ENCODE measurements at places on chromosomes 11 and 22. TPM values are rescaled to one million over a fixed set of nuclear protein-coding genes. Genes with fewer than 3 reads are reported as not detected.

GRCh38 chr11:65366340-65366773 is 11.8 kb downstream of the TIGD3 start:
- DNase-seq, result no peak

- no peak for DNase-seq
Observed at GRCh38 chr11:61532134-61533038, 23.8 kb downstream of the LRRC10B start.

DNA sequence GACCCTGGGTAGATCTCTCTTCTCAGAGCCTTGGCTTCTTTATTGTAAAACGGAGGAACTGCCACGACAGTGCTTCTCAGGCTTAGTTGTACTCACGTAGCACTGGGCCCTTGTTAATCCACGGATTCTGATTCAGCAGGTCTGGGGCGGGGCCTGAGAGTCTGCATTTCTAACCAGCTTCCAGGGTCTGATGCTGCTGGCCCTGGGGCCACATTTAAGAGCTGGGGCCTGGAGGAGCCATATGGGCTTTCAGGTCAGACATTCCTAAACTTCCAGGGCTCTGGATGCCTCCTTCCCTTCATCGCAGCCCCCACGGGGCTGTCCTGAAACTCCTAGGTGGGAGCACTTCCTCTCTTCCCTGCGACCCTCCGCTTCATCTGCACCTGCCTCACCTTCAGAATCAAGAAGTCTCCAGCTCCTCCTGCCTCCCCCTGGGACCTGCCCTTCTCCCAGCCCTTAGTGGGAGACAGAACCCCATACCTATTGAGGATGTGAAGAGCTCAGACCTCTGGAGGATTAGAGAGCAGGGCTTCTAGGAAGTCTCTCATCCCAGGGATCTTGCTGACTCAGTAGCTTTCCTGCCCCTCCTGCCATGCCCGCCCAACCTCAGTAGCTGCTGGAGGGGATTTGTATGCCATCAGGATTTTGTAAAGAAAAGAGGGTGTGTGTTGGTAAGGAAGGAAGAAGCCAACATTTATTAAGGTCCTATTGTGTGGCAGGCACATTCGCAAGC is 92.5 kb downstream of the LRRC32 start:
- no peak for DNase-seq

- no peak for DNase-seq
Observed at GRCh38 chr11:21785351-21785750, 407.5 kb upstream of the ANO5 start.

- DNase-seq, result no peak
Observed at GRCh38 chr11:46247659-46248058, 29.8 kb upstream of the CREB3L1 start.

DNA sequence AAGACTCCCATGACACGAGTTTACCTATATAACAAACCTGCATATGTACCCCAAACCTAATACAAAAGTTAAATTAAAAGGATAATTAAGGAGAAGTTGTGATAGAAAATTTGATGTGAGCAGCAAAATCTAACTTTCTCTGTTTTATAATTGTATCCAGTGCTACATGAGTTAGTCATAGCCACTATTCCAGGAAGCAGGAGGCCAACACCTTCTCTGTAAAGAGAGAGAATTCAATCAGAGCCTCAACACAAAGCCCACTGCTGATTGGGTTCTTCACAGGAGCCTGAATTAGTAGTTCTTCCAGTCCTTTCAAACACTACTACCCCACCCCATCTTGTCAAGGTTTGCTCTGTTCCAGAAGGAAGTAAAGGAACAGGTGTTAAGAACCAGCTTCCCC is 84.2 kb downstream of the BLID start:
- DNase-seq, result no peak

DNA sequence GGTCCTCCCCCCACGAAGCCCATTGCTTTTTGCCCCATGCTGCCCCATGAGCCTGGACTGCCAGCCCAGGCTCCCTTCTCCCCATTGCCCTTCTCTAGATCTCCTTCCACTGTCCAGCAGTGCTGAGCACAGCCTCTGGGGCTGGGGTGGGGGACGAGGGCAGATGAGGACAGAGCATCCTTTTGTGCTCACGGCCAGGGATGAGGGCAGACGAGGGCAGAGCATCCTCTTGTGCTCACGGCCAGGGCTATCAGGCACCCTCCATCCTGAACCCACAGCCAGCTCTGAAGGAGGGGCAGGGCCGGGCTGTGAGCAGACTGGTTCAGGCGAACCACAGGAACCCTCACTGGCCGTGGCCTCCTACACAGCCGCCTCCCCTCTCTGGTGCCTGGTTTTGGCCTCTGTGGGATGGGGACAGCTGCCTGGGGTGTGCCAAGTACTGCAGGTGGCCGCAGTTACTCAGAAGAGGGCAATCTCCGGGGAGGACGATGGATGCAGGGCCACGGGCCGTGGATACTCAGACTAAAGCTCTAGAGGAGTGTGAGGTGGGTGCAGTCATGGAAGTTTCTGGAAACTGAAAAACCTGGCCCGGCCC is 1258.8 kb downstream of the BRD1 start:
- no peak for DNase-seq

DNA sequence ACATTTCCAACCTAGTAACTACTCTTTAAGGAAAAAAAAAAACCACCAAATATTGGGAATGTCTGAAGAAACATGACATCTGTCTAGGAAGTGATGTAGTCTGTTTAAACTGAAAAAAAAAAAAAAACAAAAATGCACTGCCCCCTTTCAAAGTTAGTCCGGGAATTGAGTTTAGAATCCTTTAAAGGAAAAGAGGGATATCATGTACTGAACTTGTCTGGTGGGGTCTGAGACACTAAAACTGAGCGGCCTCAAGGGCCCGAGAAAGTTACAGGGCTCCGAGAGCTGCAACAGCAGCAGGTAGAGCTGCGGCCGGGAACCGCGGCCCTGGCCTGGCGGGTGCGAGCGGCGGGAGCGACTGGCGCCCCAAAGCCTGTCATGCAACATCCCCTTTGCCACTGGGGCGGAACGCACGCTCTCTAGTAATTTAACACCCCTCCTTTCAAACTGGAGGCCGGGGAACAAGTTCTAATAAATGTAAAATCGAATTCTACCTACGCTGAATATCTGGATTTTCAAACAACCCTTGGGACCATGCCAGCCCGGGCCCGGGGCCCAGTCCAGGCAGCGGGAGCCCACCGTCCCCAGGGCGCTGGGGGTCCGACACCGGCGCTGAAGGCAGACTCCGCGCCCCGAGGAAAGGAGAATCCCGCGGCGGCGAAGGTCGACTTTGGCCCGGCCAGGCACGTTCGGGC is 736 bp downstream of the RDX start:
- peak; percentile 76 for DNase-seq

DNA sequence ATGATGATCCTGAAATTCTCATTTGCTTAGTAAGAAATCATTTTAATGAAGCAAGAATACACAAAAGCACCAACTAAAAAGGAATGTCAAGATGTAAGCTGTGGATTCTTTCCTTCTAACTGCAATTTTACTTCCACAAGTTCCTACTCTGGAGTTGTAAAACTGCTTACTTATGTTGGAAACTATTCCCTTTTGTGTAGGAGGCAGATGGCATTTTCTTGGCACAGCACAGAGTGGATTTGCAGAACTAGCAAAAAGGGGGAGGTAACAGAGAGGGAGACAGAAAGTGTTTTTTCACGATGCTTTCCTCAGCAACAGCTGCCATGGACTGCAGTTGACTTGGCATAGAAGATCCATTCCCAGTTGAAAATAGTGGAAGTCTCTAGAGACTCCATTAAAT is 1112.0 kb upstream of the RAG2 start:
- no peak for DNase-seq

DNA sequence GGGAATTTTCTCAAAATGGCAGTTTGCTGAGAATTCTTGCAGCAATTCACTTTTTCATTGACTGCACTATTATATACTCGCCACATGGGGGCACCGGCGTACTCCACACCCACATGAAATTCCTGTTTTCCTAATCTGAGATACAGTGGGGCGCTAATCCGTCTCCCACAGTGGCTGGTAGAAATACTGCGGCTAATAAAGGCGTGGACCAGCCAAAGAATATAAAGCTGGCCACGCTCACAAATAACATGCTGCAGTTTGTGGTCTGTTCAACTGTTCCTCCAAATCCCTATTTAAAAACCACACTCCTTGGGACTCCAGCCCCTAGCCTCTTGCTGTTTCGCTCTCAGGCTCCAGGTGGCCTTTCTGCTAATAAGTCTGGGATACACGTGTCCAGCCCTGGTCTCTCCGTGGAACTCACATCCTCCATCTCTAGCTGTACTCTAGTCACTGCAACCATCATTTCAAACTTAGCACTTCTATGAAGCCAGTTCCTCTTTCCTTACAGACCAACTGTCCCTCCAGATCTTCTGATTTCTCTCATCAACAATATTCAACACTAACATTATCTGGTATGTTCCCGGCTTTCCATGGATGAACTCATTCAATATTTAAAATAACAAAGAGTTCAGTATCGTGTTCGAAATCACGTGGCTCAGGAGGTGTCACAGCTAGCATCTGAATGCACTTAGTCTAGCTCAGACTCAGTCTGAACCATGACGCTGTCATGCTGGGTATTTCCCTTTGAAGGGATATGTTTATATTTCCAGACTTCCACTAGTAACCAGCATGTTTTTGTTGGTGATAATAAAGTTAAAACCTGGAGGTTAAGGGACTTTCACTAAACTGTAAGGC is 22.0 kb downstream of the TBRG1 start:
- DNase-seq, result no peak

- DNase-seq, result no peak
Observed at GRCh38 chr11:128399251-128400121, 187.9 kb downstream of the ETS1 start.

GRCh38 chr22:30627471-30627870 is 8.1 kb upstream of the SLC35E4 start:
- no peak for DNase-seq

- no peak for DNase-seq
Observed at GRCh38 chr11:64092111-64092760, 56.5 kb downstream of the FLRT1 start.

- DNase-seq, result no peak
Observed at GRCh38 chr11:95570845-95571244, 218.7 kb downstream of the FAM76B start.

DNA sequence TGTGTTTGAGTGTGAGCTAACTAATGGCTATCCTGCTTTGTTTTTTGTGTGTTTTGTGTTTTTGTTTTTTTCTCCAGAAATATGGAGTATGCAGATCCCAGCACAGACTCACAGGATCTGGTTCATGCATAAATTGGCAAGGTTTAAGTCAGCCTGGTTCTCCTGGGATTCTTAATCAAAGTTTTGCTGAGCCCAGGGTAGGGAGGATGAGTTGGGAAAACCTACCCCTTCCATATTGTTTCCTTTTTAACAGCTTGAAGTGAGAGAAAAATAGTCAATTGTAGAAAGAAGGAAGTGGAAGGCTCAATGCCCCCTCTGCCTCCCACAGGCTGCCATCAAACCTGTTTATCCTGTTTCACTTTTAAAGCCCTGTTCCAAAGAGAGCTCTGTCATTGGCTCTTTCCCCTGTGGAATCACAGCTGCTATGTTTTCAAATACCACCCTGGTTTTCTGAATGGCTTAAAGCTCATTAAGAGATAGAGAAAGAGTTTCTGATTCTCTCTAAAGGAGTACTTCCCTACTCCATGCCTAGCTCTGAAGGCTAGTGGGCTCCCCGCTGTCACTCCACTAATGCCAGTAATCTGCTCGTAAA is 23.4 kb upstream of the CADM1 start:
- no peak for DNase-seq

- DNase-seq, result no peak
Observed at GRCh38 chr22:48751539-48752437, 1075.9 kb downstream of the BRD1 start.

- no peak for DNase-seq
Observed at GRCh38 chr11:2716376-2717095, 16.7 kb upstream of the KCNQ1OT1 start.

- DNase-seq, result no peak
Observed at GRCh38 chr11:123551079-123551478, 103.3 kb downstream of the SCN3B start.

- DNase-seq, result no peak
Observed at GRCh38 chr11:67998150-67999045, 5.5 kb downstream of the UNC93B1 start.

GRCh38 chr11:86152006-86152862 is 83.3 kb upstream of the PICALM start:
- DNase-seq, result no peak

DNA sequence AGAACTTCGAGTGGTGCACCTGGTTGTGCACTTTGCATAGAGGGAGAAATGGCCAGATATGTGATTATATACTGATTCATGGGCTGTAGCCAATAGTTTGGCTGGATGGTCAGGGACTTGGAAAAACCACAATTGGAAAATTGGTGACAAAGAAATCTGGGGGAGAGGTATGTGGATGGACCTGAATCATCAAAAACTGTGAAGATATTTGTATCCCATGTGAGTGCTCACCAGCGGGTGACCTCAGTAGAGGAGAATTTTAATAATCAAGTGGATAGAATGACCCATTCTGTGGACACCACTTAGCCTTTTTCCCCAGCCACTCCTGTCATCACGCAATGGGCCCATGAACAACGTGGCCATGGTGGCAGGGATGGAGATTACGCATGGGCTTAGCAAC is 48.0 kb upstream of the NARS2 start:
- no peak for DNase-seq

GRCh38 chr11:119872611-119873310 is 143.8 kb upstream of the NECTIN1 start:
- DNase-seq, result no peak

DNA sequence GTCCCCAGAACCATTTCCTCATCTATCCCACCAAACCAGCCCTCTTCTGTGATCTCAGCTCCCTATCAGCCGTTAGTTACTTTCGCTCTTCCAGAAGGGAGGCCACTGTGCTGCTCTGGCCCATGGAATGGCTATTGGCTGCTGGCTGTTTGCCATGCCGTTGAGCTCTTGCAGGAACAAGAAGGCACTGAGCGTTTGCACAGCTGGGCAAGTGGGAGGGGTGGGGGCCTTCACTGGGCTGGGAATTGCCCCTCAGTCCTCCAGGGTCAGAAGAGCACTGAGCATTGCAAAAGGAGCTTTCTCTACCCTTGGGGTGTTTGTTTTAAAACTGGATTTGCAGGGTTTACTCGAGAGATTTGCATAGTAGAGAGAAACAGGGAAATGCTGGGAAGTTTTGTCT is 129.0 kb upstream of the PARVA start:
- DNase-seq, result no peak

Gene PDE3B
- total RNA-seq, result 16.6 TPM

Gene SMC1B
- not detected for total RNA-seq

Gene GRAP2
- total RNA-seq, result 0.24 TPM

Gene OR56A1
- total RNA-seq, result not detected

Gene GGT5
- 0.14 TPM for total RNA-seq

Gene OR52N4
- total RNA-seq, result not detected

Gene GDPD4
- not detected for total RNA-seq

Gene LRRC74B
- not detected for total RNA-seq

Gene CATSPERZ
- total RNA-seq, result not detected

Gene GUCY1A2
- 13.2 TPM for total RNA-seq

Gene SLC22A12
- not detected for total RNA-seq

Gene P2RY2
- total RNA-seq, result 25.3 TPM

Gene LRRC10B
- total RNA-seq, result 3.2 TPM

Gene CCDC86
- total RNA-seq, result 31.1 TPM

Gene CARD16
- 12.7 TPM for total RNA-seq
